LoVo (cell line): ENCODE measurements at places on chromosomes 4 and X.

DNA sequence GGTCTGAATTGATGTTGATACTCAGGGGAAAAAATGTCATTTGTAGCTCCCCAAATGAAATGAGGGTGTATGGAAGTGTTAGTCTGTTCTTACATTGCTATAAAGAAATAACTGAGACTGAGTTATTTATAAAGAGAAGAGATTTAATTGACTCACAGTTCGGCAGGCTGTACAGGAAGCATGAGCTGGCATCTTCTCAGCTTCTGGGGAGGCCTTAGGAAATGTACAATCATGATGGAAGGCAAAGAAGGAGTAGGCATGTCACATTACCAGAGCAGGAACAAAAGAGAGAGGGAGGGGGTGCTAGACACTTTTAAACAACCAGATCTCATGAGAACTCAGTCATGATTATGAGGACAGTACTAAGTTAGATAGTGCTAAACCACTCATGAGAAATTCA is 1199.9 kb upstream of the DIAPH2 start:
- no peak for DNase-seq

DNA sequence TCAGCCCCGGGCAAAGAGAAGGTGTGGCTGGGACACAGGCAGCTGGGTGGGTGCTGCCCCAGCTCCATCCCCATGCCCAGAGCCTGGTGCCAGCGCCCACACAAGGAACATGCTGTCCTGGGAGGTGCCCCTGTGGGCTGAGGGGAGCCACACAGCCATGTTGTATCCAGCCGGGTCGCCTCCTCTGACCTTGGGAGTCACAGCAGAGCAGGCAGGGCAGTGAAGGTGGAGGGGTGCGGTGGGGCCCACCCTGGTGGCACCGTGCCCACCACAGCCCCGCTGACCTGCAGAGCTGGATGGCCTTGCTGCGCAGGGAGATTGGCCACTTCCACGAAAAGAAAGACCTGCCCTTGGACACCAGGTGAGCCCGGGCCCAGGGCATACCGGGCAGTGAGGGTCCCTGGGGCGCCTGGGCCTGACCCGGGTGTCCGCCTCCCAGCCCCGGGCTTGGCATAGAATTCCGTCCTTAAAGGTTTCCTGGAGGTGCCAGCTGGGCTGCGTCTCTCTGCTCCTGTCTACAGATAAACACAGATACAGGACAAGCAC is 18.7 kb upstream of the ADD1 start:
- no peak for DNase-seq

DNA sequence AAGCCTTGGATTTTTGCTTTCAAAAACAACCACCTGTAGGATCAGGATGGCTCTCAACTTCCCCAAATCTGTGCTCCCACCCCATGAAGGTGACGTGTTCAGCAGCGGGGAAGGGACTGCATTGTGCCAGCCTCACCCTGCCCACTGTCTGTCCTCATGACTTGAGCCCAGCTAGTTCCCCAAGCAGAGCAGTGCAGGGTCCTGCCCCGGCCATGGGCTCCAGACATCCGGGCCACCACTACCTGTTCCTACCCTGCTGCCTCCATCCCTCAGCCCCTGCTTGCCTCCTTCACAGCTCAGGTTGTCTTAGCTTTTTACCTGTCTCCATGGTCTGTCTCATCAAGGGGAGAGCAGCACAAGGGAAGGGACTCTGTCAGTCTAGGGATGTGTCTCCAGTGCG is 11.4 kb upstream of the MAP9 start:
- DNase-seq: no peak

GRCh38 chrX:79139446-79139845 is 5.0 kb upstream of the GPR174 start:
- no peak for DNase-seq
